ENCODE measurements at places on chromosomes 11 and 22.

- no peak for DNase-seq
Measured at GRCh38 chr11:46718155-46719019, 626 bp upstream of the F2 start.

DNA sequence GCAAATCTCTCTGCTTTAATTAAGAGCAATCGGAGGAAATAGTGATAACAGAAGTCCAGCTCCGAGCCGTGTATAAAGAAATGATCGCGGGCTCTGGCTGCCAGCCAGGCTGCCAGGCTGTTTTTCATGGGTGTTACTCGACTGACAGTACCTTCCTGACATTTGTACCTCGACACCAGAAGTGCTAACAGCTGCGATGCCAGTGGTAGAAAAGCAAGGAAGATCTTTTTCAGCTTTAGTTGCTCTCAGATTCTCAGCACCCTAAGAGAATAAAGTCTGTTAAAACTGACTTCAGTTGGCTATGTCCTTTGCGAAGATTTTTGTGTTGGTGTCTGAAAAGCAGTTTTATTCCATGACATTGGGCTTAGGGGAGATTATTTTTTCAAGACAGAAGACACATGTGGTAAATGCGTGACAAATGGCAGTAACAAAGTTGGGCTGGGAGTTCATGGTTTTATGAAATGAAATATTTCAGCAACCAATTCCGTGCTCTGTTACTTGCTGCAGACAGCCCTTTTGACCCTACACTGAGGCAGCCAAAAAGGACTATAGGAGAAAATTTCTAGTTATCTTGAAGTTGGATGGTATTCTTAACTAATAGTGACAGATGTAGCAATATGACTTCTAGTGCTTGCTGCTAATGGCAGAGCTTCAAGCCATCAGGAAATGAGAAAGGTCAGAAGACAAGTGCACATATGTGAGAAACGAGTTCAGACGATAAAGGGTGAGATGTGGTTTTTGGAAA lies 296.2 kb downstream of the CNTN5 start:
- no peak for DNase-seq

DNA sequence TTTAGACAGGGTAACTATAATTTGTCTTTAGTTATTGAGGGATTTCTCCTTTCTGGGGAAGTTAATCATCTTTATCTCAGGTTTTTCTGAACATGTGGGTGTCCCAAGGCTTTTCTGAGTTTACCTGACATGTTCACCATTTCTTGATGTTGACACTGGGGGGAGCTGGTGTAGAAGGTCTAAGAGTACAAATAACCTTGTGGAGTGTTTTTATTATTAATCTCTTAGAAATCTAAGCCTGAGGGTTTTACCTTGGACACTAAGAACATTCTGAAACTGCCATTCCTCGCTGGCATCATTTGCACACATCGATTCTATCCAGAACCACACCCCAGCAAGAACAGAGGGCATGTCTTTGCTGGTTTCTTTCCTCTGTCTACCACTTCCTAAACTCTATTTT lies 15.6 kb upstream of the C11orf91 start:
- DNase-seq: no peak

- no peak for DNase-seq
Measured at GRCh38 chr22:50701076-50701419, 28.4 kb downstream of the SHANK3 start.

- DNase-seq: no peak
Measured at GRCh38 chr11:126484266-126484665, 128.8 kb downstream of the ST3GAL4 start.

All from activated CD4-positive, alpha-beta T cell treated with anti-CD3 and anti-CD28 coated beads, Interleukin-2, amount 50 U/mL, for 1 hour (primary cell).